ENCODE measurements at places on chromosomes 7 and 10.

DNA sequence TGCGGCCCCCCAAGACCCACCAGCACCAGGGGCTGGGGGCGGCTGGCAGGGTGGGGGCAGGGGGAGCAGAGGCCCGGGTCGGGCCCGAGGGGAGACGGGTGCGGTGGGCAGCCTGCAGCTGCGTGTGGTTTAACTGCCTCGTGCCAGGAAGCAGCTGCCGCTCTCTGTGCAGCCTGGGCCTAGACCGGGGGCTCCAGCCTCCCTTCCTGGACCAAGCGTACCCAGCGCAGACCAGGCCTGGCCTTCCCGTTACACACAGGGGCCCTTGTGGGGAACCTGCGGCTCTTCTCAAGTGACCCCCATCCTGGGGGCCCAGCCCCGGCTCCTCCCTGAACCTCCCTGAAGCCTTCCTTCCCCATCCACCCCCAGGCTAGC is 6.6 kb upstream of the INTS1 start:
- no peak for DNase-seq

DNA sequence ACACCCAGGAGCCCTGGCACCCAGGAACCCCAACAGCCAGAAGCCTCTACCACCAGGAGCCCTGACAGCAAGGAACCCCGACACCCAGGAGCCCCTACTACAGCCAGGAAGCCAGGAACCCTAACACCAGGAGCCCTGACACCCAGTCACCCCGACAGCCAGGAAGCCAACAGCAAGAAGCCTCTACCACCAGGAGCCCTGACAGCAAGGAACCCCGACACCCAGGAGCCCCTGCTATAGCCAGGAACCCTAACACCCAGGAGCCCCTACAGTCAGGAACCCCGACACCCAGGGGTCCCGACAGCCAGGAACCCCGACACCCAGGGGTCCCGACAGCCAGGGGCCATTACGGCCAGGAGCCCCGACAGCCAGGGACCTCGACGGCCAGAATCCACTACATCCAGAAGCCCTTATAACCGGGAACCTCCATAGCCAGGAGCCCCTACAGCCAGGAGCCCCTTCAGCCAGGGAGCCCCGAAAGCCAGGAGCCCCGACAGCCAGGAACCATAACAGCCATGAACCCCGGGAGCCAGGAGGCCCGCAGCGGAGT is 440 bp upstream of the GLRX3 start:
- no peak for DNase-seq

GRCh38 chr10:104806801-104807200 is 165.7 kb downstream of the SORCS3 start:
- DNase-seq, result no peak

DNA sequence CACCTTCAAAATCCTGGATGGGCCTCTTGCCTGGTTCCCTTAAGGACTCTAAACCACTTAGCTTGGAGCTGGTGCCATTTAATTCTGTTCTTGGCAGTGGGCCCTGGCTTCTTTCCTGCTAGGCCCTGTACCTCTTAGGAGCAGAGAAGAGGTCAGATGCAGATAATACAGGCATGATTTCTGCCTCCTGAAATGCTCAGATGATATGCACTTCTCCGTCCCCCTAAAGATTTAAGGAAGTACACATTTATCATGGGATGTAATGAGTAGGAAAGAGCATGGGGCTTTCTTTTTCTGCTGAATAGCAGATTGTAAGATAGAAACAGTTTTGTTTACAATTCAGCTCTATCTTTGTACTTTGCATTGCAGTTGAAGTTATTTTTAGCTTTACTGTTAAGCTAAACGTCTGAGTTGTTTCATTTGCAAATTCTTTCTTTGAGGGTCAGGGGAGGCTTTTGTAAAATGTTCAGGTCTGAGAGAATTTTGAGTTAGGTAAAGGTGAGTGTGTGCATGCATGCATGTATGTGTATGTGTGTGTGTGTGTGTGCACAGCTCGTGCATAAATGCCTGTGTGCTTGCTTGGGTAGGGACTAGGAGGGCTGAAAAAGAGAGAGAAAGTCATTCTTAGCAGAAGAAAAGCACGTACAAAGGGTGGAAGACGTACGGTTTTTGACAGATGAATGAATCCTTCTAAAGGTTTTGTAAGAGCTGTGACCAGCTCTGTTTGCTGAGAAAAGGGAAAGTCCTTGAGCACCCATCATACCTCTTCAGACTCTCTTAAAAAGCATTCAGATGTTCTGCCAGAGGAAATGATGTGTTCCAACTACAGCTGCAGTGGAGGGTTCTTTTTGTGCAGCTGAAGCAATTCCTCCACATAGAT is 364.2 kb downstream of the AUTS2 start:
- DNase-seq, result no peak

GRCh38 chr7:70542750-70543376 is 589.1 kb upstream of the GALNT17 start:
- no peak for DNase-seq

DNA sequence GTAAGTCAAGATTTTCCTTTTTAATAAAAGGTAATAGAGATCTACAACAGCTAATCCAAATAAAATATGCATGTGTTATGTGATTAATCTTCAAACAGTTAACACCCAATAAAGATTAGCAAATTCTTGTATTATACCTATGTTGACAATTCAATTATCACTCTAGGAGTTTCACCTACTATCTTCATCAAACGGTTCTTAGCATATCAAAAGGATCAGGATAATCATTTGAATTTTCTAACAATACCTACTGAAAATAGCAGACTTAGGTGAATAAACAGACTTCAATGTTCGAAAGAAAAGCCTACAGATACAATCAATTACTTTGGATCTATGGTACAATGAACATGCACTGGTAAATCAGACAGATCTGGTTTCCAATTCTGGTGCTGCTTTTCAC is 268.3 kb downstream of the CACNA2D1 start:
- no peak for DNase-seq

GRCh38 chr7:55546814-55547213 is 25.5 kb downstream of the VOPP1 start:
- peak; percentile 36 for DNase-seq
